Stimulated activated CD4-positive, alpha-beta T cell treated with anti-CD3 and anti-CD28 coated beads, Interleukin-4, amount 100 ng/mL, for 48 hours (primary cell): ENCODE measurements at places on chromosomes 4 and X.

- DNase-seq: no peak
Observed at GRCh38 chr4:186029571-186030398, 39.2 kb upstream of the TLR3 start.

- DNase-seq: no peak
Observed at GRCh38 chr4:137470806-137471205, 61.5 kb downstream of the PCDH18 start.

GRCh38 chrX:135354288-135354687, 45.0 kb downstream of the ETDC start:
- DNase-seq: no peak

DNA sequence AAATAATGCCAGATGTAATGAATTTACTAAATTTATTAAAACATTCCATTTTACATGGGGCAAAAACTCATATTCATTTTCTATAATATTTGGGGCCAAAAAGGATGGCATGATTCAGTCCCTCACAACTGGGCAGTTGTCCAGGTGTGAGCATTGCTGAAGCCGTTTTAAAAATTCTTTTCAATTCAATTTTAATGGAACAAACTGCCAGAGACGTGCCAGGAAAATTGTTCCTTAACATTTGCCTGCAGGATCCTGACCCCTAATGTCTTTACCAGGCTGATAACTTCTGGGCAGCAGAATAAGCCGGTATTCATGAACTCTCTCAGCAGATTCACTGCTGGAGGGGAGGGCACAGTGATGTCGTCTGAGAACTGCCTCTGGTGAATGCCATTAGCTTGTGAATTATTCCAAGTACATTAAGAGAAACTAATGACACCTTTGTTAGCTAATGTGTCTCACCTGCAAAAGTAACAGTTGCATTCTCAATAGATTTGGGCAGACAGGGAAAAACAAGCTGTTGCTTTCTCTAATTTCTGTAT, 1445.1 kb upstream of the TENM3 start:
- no peak for DNase-seq

DNA sequence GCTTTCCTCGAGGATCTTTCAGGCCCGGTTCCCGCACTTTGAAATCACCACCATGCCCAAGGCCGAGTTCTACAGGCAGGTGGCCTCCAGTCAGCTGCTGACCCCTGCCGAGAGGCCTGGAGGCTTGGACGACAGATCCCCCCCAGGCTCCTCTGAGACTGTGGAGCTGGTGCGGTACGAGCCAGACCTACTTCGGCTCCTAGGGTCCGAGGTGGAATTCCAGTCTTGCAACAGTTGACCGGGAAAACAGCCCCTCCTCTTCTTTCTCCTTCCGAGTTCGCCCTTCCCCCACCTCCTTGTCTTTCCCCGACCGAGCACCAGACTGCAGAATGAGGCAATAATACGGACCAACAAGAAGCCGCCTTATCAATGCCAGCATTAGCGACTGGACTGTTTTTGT, 54.4 kb downstream of the ELF4 start:
- DNase-seq: no peak

DNA sequence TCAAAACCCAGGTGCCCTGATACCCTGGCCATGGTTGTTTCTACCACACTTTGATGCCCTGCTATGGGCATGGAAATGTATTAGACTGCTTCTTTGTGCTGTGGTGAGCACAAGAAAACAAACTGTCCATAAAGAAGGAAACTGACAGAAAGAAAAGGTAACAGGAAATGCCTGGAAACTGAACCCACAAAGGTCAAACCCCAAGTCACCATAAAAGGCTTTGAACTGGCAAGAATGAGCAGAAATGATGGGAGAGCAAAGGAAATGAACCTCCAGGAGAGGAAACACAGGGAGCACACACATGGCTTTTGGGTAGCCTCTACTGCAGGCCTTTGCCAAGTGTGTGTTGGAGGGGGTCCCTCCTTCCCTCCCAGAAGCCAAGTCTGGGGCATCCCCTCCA, 35.0 kb downstream of the LHFPL1 start:
- DNase-seq: no peak

DNA sequence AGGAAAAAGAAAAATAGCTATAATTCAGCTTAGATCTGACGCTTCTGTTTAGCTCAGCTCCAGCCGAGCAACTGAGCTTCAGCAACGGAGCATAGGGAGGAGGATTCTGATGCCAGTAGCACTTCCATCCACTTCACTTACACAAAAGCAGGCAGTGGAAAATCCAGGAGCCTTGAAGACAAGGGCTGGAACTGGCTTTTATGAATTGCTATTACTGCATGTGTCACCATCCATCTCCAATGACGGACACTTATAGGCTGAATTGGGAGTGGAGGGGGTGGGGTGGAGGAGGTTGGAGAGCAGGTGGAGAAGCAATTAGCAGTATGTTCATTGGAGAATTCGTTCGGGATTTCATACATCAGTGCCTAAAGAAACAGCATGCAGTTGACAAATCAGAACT, 15.6 kb downstream of the ENOX2 start:
- DNase-seq: no peak

GRCh38 chr4:6362896-6363295, 93.2 kb downstream of the WFS1 start:
- DNase-seq: no peak

- no peak for DNase-seq
Observed at GRCh38 chrX:139924069-139924695, 8.7 kb downstream of the ATP11C start.

GRCh38 chrX:103608306-103608963, 672 bp downstream of the TCEAL3 start:
- no peak for DNase-seq

DNA sequence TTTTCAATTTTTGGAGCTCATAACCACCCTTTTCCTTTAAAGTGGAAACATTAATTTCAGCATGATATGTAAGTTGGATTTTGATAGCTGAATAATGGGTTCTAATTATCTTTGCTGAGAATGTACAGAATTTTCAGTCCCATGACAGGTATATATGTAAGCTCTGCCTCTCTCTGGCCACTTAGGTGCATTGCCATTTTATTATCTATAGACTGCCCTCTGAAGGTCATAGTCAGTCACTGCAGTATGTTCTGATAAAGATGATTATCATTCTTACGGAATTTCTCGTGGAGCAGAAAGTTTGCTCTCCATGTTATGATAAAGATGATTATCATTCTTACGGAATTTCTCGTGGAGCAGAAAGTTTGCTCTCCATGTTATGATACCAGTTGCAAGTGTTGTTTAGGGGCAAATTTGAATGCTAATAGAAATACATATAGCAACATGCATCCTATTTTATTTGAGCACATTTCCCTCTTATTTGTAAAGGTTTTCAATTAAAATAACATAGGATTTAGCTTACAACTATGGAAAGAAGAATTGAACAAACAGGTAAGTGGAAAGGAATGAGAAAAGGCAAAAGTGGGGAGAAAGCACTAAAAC, 10.4 kb downstream of the AFP start:
- DNase-seq: no peak

GRCh38 chr4:112386071-112386470, 88.9 kb downstream of the ALPK1 start:
- DNase-seq: no peak

- DNase-seq: no peak
Observed at GRCh38 chr4:138114434-138114833, 127.7 kb downstream of the SLC7A11 start.

DNA sequence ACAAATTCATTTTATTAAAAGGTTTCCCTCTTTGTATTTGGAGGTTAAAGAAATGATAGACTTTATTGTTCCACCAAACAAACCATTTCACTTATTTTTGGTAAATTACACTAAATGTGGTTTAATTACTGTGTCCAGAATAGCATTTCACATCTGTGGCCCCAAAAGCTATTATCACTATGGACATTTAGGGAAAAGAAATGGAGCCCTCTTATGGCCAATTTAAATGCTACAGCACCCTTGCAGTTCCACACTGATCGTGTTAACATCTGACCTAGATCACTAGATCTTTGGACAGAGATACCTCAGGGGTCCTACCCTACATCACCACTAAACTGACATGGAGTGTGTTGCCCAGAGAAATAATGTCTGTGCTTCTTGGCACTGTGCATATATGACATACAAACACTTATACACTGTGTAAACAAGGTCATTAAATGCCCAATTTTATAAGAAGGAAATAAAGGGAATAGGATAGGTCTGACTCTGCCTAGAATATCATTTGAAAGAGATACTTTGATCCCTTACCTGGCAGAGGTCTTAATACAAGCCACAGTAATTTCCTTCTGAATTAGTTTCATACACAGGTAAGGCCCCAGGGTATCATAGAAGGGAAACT, 163.9 kb downstream of the KDR start:
- DNase-seq: no peak

DNA sequence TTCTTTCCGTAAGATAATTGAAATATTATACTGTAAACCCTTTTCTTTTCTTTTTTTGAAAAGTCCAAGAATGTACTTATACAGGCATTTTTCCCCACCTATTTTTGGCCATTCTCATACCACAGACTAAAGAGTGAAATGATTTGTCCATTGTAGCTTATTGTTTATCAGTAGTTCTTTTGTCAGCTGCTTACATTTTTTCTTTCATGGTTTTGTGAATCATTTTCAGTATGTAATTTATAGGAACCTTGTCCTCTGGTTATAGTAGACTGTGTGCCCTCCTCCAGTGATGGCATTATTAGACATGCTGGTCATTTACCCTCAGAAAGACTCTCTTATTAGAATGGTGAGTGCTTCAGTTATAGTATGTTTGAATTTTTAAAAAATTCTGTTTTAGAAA, 56.7 kb downstream of the CCKAR start:
- no peak for DNase-seq

DNA sequence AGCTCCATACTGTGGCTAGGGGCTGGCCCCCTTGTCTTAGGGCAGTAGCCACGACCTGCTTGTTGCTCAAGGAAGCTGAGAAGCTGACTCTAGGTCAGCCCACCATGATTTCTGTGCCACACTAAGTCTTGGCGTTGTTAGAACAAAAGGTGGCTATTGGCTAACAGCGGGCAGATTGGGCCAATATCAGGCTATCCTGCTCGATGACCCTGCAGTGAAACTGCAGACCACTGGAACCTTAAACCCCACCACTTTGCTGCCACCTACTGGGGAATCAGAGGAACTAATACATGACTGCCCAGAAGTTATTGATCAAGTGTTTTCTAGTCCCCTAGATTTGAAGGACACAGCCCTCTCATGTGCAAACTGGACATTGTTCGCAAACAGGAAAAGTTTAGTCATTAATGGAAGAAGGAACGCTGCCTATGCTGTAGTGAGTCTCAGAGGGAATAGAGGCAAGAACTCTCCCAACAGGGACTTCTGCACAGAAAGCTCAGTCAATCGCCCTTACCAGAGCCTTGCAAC, 17.0 kb upstream of the PAPSS1 start:
- no peak for DNase-seq

DNA sequence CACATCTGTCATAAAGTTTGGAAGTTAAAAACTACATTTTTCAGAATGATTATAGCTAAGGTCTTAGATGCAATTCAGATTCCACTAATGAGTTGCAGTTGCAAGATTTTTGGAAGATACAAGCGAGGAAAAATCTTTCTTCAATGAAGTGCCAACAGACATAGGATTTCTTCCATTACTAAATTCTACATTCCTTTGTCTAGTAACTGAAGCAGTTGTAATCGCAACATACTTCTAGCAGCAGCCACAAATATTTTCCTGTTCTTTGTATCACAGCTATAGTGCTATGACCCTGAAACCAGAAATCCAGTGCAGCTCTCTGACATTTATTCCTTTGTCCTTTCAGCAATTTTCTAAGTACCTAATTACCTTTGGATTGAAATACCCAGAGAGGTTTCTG, 225.2 kb upstream of the SLIT2 start:
- DNase-seq: no peak

DNA sequence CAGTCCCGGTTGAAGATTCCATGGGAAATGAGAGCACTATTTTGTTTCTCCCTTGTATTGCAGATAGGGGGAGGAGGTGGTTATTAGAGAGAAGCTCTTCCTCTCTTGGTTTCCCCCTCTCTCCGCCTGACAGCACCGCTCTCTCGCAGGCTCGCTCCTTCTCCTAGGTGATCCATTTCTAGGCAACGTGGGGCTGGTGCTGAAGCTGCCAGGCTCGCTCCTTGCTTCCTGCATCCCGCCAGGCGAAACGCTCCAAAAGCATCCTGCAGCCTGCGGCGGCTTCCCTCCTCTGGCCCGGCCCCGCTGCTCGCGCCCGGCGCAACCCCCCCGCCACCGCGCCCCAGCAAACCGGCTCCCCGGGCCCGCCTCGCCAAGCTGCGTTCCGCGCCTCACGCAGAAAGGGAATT, at the start of gene GRID2:
Gene GRID2, plus strand, starts transcription at position 346 of the 407 bp plus-strand sequence.
- DNase-seq: no peak

- no peak for DNase-seq
Observed at GRCh38 chr4:95524729-95525128, 24.0 kb downstream of the UNC5C start.

GRCh38 chrX:84187533-84188319, at the start of gene RPS6KA6:
Gene RPS6KA6, minus strand, starts transcription at chrX:84188199. Its CDS starts 300 bp downstream, at chrX:84187899.
- no peak for DNase-seq

GRCh38 chrX:15483891-15484290, 9.2 kb downstream of the PIR start:
- DNase-seq: no peak
